ENCODE measurements at places on chromosomes 3 and 15. TPM values are rescaled to one million over a fixed set of nuclear protein-coding genes. Genes with fewer than 3 reads are reported as not detected.
A peak's percentile ranks its signal among the peaks of the same experiment; 100 is the strongest.

Gene AGTR1
- total RNA-seq: 0.91 TPM

Gene PATL2
- 1.2 TPM for total RNA-seq

Gene SLC12A1
- total RNA-seq: not detected

Gene B3GALNT1
- 12.8 TPM for total RNA-seq

Gene TTC23
- 22.1 TPM for total RNA-seq

GRCh38 chr15:98714922-98715321 is 66.6 kb downstream of the IGF1R start:
- no peak overlapping the region for H3K4me3 ChIP-seq
- peaks cover 3% of the 10 kb centered on the region for H3K36me3 ChIP-seq

- H3K4me1 ChIP-seq: peaks cover 18% of the 10 kb centered on the region
- no peaks in the 10 kb centered on the region for H3K27me3 ChIP-seq
- no peak for DNase-seq
- no peak overlapping the region for H3K4me3 ChIP-seq
Measured at GRCh38 chr15:78045189-78045588, 32.3 kb downstream of the TBC1D2B start.

DNA sequence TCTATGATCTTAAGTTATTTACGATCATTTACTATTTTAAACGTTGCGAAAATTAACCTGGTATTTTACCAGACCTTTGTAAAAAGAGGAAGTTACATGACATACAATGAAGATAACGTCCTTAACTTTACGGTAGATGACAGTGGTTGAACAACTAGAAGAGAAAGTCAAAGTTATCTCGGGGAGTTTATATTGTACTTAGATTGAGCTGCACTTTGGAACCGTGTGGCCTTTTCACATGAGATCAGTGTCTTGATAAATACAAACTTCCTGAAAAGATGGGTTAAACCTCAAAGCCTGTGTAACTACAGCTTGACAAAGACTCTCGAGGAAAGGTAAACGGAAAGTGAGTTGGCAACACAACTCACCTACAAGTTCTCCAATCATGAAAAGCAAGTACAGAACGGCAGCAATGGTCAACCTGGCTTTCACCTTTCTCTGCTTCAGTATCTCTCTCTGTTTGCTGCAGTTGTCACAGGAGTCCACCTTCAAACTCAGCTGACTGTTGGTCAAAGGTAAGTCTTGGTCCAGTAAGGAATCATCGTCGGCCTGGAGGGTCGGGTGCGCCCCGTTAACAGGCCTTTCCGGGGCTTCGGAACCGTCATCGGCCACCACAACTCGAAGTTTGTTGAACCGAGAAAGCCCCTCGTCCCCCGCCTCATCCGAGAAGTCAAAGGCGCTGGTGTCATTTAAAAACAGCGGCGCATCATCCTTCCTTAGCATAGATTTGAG is 793 bp downstream of the SLC30A4 start:
- DNase-seq: peak; percentile 8
- H3K36me3 ChIP-seq: no peaks in the 10 kb centered on the region
- H3K4me1 ChIP-seq: peaks cover 15% of the 10 kb centered on the region
- peak overlapping the region; percentile 24 for H3K27ac ChIP-seq
- H3K27me3 ChIP-seq: peaks cover 2% of the 10 kb centered on the region
- H3K4me3 ChIP-seq: peak overlapping the region; percentile 81

GRCh38 chr15:47963265-47963664 is 157.5 kb upstream of the SLC24A5 start:
- no peaks in the 10 kb centered on the region for H3K36me3 ChIP-seq
- no peak overlapping the region for H3K27ac ChIP-seq
- no peaks in the 10 kb centered on the region for H3K4me1 ChIP-seq
- no peak overlapping the region for H3K4me3 ChIP-seq
- no peaks in the 10 kb centered on the region for H3K27me3 ChIP-seq

- H3K27ac ChIP-seq: no peak overlapping the region
- no peak overlapping the region for H3K4me3 ChIP-seq
- no peaks in the 10 kb centered on the region for H3K36me3 ChIP-seq
- no peaks in the 10 kb centered on the region for H3K4me1 ChIP-seq
- no peak for DNase-seq
Measured at GRCh38 chr3:43038010-43038409, 58.9 kb downstream of the GASK1A start.

DNA sequence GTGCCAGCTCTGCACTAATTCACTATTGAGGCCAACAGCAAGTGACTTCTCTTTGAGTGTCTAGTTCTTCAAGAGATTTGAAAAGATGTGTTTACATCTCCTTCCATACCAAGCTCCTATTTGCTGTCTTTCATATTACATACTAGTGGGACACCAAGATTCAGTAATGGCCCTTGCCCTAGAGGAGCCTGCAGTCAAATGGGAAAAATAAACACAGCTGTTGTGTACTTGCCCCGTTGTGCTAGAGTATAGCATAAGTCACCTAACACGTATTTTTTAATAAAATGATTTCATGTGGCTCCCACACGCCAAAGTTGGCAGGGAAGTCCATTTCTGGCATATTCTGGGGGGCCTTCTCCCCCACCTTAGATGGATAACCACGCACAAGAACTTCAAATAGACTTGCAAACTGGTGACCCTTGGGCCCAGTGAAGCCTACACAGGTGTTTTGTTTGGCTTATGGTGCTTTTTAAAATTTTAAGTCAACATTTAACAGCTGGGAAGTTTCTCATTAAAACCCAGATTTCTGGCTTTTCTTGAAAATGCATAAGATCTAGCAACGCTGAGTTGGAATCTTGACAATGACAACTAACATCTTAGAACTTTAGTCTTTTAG is 95.3 kb upstream of the LPP start:
- H3K27me3 ChIP-seq: no peaks in the 10 kb centered on the region
- H3K4me3 ChIP-seq: no peak overlapping the region
- H3K36me3 ChIP-seq: no peaks in the 10 kb centered on the region

DNA sequence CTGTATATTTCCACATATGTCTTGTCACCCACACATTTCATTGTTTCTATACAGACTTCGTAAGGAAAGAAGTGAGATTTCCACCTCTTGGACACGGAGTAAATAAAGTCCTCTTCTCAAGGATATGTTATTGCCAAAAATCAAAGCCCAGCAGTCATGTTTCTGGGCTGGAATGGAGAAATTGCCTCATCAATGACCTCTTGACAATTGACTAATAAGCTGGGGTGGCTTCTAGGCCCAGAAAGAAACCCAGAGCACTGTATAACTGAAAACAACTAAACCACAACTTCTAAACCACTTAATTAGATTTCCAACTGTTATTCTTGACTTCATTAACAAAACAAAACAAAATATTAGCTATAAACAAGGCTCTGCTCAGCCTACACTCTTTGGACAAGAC is 56.4 kb upstream of the SLC24A5 start:
- peaks cover 7% of the 10 kb centered on the region for H3K4me1 ChIP-seq
- no peak overlapping the region for H3K27ac ChIP-seq
- DNase-seq: no peak
- no peak overlapping the region for H3K4me3 ChIP-seq
- H3K27me3 ChIP-seq: no peaks in the 10 kb centered on the region

DNA sequence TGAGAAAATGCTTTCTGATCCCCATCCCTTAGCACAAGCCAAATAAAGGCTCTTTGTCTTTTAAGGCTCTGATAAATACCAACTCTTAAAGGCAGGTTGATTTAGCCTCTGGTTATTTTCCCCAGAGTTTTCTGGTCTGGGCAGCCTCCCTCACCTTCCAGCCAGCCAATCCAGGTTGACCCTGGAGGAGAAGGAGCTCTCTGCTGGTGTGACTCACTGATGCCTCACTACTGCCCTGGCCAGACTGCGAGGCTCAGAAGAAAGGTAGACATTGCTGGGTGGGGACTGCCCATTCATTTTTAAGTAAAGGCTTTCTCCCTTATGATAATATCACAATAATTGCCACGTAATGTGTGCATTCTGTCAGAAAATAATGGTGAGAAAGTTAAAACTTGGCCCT is 37.1 kb downstream of the SLCO3A1 start:
- H3K27ac ChIP-seq: no peak overlapping the region
- no peaks in the 10 kb centered on the region for H3K36me3 ChIP-seq
- H3K4me1 ChIP-seq: no peaks in the 10 kb centered on the region

DNA sequence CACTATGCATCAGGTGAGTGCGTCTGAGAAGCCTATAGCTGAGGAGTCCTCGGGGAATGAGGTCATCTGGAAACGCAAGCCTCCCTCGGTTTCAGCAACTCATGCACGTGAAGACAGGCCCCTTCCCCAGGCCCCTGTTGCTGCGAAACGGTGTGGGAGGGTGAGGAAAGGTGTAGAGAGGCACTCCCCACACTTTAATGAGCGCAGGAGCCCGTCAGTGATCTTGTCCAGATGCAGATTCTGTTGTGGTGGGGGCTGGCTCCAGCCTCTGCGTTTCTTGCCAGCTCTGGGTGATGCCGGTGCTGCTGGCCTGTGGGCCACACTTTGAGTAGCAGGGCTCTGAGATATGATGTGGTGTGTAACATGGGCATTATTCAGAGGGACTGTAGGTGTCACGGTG is 38.6 kb upstream of the LACTB start:
- H3K27me3 ChIP-seq: no peaks in the 10 kb centered on the region
- H3K4me3 ChIP-seq: no peak overlapping the region
- no peak overlapping the region for H3K27ac ChIP-seq
- no peaks in the 10 kb centered on the region for H3K36me3 ChIP-seq
- DNase-seq: no peak
- peaks cover 9% of the 10 kb centered on the region for H3K4me1 ChIP-seq

All from astrocyte (in vitro differentiated cells and primary cell).